Activated effector memory CD4-positive, alpha-beta T cell treated with anti-CD3 and anti-CD28 coated beads, Interleukin-2, amount 50 U/mL, for 16 hours (primary cell): ENCODE measurements at places on chromosomes 1 and 21.

DNA sequence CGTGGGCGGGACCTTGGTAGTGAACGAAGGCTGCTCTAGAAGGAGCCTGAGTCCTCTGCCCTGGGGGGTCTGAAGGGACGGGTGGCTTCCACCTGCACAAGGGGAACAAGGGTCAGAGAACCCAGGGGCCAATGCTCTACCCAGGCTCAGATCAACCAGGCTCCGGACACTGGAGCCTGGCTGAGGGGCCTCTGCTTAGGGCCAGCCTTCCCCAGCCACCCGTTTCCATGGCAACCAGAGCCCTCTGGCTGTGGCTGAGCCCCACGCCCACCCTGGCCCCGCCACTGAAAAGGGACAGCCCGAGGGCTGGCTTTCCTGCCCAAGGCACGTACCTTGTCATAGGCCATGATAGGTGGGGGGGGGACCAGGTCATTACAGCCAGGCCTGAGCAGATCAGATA is 724.6 kb downstream of the PTPRU start:
- DNase-seq = no peak

- no peak for DNase-seq
Observed at GRCh38 chr1:18808550-18808949, 50.9 kb downstream of the TAS1R2 start.

DNA sequence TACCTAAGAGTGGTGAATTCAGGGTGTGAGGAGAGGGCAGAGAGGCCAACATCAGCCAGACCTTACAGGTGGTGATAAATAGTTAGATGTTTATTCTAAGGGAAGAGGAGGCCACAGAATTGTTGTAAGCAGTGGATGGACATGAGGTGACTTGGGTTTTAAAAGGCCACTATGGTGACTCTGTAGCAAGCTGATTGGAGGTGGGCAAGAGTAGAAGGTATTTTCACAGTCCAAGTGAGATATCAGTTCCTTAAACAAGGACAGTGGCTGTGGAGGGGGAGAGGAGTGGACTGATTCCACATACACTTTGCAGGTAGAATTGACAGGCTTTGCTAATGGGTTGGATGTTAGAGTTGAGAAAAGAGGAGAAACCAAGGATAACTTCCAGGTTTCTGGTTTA is 60.8 kb upstream of the CLDN14 start:
- no peak for DNase-seq

GRCh38 chr1:35835398-35835797 is 27.6 kb downstream of the AGO4 start:
- DNase-seq = no peak

GRCh38 chr21:34775793-34776192 is 107.0 kb downstream of the CLIC6 start:
- no peak for DNase-seq

DNA sequence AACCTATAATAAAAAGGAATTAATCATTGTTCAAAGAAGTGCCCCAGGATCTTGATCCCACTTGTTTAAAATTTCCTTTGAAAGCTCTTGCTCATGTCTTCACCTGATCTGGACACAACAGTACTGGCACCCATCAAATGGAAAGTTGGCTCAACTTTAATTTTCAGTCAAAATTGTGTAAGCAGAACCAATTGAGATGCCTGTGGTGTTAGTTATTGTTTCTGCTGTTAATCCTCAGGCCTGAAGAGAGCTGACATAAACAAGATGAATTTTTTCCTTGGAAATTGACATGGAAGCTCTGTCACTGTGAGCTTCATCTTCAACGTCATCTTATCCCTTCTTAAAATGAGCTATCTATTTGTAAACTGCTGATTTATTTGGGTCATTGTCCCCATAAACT is 88.3 kb upstream of the TNFSF4 start:
- DNase-seq = no peak

- no peak for DNase-seq
Observed at GRCh38 chr1:224929335-224930237, at the start of gene DNAH14. Gene DNAH14 (plus strand): TSS chr1:224929675. CDS start chr1:224952703, 23,028 bp downstream.

DNA sequence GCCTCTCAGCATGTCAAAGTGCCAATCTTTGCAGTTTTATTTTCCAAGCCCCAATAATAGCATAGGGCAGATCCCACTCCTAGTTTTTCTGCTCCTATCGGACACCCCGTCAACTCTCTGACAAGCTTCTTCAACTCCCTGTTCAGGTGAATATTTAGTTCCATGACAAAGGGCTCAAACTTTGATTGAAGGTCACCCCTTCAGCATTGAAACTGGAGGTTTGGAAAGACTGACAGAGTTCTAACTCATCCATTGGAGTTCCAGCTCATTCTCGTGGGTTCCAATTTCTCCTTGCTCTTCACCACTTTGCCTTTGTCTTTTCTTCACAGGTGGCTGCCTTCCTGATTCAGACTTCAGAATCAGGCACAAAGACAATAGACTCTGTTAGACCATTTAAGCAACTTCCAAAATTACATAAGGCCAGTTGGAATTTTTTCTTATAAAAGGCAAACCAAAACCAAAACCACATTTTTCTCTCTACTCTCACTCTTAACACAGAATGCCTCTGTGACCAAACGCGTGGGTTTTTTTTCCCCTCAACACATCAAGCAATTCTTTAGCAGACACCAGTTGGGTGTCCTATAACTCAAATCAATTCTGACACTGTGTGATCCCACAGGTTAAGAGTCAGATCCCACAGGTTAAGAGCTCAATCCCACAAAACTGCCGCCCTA is 169.3 kb upstream of the USP25 start:
- DNase-seq = no peak

- DNase-seq = no peak
Observed at GRCh38 chr1:83097715-83098114, 901.2 kb downstream of the TTLL7 start.

- DNase-seq = no peak
Observed at GRCh38 chr1:169860187-169860586, 33.5 kb downstream of the SCYL3 start.

- DNase-seq = no peak
Observed at GRCh38 chr1:24414775-24415333, 748 bp upstream of the NIPAL3 start.

DNA sequence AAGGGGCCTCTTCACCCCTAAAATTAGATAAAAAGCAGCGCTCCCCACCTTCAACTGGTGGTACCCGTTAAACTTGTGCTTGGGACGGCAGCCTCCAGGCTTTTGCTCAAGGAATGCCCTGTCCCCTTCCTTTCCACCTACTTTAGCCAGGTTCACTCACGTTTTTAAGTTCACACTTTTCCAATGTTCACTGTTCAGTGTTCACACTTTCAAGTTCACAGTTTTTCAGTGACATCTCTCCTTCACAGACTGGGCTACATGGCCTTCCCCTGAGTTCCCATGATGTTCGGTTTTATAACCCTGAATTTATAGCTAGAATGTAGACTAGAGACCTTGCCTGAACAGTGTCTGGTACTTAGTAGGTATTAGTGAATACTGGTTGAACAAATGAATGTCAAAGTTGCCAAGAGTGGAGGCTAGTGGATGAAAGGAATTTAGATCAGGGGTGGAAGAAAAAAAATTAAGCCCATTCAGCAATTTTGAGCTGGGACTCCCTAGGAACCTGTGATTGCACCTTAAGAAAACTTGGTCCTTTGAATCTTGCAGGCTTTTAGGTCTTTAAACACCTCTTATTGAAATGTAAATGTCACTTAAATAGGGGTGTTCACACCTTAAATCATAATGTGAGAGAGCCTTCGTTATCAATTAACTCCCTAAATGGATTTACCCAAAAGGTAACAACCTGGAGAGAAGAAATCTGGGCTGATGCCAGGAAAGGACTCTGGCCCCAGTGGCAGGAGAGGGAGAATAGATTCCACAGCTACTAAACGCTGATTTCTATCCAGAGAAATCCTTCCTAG is 12.3 kb downstream of the BTG2 start:
- DNase-seq = no peak

DNA sequence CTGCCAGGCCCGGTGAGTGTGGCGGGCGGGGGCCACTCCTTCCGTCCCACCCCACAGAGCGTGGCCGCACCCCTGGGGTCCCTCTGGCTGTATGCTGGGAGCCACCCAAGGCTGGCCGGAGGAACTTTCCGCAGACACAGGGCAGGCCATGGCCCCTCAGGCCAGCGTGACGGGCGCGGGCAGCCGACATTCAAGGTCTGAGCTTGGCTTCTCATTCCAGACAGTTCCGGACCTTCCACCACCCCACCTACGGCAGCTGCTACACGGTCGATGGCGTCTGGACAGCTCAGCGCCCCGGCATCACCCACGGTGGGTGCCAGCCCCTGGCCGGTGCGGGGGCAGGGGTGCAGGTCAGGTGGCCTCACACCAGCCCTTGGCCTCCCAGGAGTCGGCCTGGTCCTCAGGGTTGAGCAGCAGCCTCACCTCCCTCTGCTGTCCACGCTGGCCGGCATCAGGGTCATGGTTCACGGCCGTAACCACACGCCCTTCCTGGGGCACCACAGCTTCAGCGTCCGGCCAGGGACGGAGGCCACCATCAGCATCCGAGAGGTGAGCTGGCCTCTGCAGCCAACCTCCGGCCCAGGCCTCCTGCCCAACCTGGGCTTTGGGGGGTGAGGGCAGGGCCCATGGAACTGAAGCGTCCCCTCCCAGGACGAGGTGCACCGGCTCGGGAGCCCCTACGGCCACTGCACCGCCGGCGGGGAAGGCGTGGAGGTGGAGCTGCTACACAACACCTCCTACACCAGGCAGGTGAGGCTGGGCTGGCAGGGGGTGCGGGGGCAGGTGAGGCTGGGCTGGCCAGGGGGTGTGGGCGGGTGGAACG is 7.3 kb downstream of the SCNN1D start:
- DNase-seq = no peak

GRCh38 chr21:16570856-16571255 is 841.1 kb downstream of the USP25 start:
- DNase-seq = no peak

DNA sequence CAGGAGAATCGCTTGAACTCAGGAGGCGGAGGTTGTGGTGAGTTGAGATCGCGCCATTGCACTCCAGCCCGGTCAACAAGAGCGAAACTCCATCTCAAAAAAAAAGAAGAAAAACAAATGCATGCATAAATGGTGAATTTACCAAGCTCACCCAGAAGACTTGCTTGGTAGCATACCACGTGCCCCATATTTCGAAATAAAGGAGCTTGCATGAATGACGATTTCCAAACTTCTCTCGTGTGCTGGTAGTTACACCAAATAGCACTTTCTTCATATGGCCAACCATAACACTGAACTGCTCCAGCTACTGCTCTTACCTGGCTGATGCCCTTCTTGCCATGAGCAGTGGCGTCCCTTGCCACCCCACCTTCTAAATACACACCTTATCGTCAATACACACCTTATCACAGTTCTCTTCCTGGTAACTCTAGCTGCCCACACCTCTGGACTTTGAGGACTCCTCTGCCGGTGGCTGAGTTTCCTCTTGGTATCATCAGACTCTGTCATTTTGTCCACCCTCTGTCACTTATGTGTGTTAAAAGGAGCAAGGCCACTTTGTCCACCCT is 2.8 kb downstream of the DOP1B start:
- DNase-seq = no peak

- no peak for DNase-seq
Observed at GRCh38 chr21:45790427-45790826, 146.9 kb downstream of the PCBP3 start.

DNA sequence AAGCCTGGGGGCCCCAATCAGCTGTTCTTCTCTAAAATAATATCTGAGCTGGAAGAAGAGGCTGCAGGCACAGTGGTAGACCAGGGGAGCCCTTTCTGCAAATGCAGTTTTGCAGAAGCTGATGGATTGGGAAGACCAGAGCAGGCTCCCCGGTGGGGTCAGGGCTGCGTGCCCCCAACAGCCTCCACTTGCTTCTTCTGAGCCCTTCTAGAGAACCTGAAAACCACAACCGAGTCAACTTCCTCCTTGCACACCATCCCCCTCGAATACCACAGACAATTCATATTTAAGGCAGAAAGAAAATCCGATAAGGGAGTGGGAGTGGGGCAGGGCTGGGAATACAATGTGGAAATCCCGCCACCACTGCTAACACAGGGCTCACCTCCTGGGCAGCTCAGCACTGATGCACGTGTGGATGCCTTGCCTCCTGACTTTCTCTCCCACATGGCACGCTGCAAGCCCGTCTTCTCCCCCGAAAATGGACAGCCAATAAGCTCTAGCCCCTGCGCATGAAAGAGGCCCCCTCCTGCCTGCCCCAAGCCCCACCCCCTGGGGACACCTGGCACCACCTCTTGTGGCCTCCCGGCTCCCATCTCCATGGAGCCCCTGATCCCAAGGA is 25.4 kb upstream of the ALDH4A1 start:
- DNase-seq = peak; percentile 74

- no peak for DNase-seq
Observed at GRCh38 chr1:43421976-43422750, 31.6 kb downstream of the HYI start.

- DNase-seq = no peak
Observed at GRCh38 chr1:147514233-147514632, 27.1 kb upstream of the BCL9 start.

DNA sequence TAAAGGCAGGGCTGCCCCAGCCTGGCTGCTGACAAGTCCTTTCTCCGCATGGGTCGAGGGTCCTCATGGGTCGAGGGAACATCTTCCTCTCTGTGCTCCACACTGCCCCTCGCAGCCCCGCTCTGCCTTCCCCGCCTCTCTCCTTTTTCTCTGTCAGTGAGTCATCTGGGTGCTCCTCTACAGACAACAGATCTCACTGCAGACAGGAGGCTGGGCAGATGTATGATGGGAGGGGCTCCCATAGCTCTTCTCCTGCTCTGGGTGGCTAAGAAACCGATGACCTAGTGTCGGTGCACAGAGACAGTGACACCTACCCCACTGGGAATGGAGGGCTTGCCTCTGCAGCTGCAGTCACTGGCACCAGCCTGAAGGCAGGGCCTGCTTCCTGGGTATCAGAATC is 5.5 kb downstream of the KCNA10 start:
- no peak for DNase-seq

- no peak for DNase-seq
Observed at GRCh38 chr1:66033781-66034180, 241.1 kb downstream of the PDE4B start.

GRCh38 chr1:180937624-180938225 is 25.0 kb downstream of the KIAA1614 start:
- no peak for DNase-seq

GRCh38 chr21:41651406-41651805 is 115.4 kb downstream of the RIPK4 start:
- DNase-seq = peak; percentile 5

DNA sequence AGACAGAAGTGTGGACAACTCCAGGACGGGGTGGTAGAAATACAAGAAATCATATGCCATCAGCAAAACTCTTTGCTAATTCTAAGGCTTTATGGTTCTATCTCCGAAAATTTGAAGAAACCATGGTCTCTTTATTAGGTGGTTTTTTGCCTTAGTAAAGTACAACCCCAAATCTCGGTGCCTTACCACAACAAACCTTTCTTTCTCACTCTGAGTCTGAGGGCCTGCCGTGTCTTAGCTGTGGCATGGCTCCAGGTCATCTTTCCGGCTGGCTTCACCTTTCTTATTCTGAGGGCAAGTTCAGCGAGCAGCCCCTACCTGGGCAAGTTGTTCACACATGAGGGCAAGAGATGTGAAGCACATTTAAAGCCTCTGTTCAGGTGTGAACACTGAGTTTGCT is 280.6 kb downstream of the TTLL7 start:
- no peak for DNase-seq

- DNase-seq = no peak
Observed at GRCh38 chr1:226019572-226019971, 20.4 kb upstream of the SDE2 start.

- DNase-seq = no peak
Observed at GRCh38 chr1:152220166-152221163, 3.5 kb downstream of the HRNR start.

- no peak for DNase-seq
Observed at GRCh38 chr1:30984165-30984889, 75.8 kb upstream of the SDC3 start.
